ENCODE measurements at places on chromosomes 11 and 22. TPM values are rescaled to one million over a fixed set of nuclear protein-coding genes. Genes with fewer than 3 reads are reported as not detected.

The VPREB1 gene
- polyA plus RNA-seq: not detected

The NFAM1 gene
- 0.28 TPM for polyA plus RNA-seq

The OR4A16 gene
- not detected for polyA plus RNA-seq

The SH3BP1 gene
- polyA plus RNA-seq: 42.0 TPM

The YAP1 gene
- polyA plus RNA-seq: 30.6 TPM

The TEX54 gene
- polyA plus RNA-seq: not detected

The APOL2 gene
- 9.2 TPM for polyA plus RNA-seq

The PIH1D2 gene
- 1.7 TPM for polyA plus RNA-seq

The CCDC90B gene
- polyA plus RNA-seq: 38.4 TPM

The TSPAN32 gene
- polyA plus RNA-seq: 0.47 TPM

The OR51G1 gene
- not detected for polyA plus RNA-seq

The SCUBE2 gene
- polyA plus RNA-seq: 4.6 TPM

The DDI1 gene
- polyA plus RNA-seq: not detected

The NDUFS8 gene
- polyA plus RNA-seq: 131 TPM

The PCF11 gene
- 38.7 TPM for polyA plus RNA-seq

The LPXN gene
- polyA plus RNA-seq: 2.4 TPM
